ENCODE measurements at places on chromosomes 5 and 9.

GRCh38 chr9:37954581-37954981 lies 50.7 kb upstream of the SLC25A51 start:
- no peak for DNase-seq

GRCh38 chr9:35617548-35617947 lies 665 bp downstream of the CD72 start:
- DNase-seq: no peak

GRCh38 chr5:148186248-148187003 lies 16.4 kb upstream of the SPINK6 start:
- no peak for DNase-seq

- no peak for DNase-seq
These were observed 261.1 kb upstream of the DAPK1 start for GRCh38 chr9:87236546-87236945.

DNA sequence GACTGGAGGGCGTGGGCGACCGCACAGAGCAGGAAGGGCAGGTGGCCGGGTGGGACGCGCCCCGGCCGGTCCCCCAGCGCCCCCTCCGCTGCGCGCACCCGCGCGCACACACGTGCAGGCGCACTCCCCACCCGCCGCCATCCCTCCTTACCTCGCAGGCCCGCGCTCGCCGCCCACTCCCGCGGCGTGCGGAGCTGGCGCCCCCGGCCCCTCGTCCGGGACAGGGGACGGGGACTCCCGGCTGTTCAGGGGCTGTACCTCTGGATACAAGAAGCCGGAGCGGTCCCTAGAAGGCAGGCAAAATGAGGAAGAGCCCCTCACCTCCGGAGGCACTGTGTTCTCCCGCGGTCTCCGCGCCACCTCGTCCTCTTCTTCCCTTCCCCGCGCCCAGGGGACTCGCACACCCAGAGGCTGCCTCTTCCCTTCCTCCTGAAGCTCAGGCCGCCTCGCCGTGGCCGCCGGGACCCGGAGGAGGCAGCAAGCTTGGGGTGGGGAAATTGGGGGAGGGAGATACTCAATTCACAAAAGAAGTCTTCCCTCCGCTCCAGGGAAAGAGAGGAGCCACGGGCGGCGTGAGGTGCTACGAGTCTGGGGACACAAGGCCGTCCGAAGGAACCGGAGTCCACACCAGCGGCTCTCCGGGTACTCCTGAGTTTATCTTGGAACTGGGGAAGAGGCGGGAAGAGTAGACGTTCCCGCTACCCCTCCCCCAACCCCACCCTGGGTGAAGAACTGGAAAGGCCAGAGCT lies 1.4 kb upstream of the GABRB2 start:
- no peak for DNase-seq

DNA sequence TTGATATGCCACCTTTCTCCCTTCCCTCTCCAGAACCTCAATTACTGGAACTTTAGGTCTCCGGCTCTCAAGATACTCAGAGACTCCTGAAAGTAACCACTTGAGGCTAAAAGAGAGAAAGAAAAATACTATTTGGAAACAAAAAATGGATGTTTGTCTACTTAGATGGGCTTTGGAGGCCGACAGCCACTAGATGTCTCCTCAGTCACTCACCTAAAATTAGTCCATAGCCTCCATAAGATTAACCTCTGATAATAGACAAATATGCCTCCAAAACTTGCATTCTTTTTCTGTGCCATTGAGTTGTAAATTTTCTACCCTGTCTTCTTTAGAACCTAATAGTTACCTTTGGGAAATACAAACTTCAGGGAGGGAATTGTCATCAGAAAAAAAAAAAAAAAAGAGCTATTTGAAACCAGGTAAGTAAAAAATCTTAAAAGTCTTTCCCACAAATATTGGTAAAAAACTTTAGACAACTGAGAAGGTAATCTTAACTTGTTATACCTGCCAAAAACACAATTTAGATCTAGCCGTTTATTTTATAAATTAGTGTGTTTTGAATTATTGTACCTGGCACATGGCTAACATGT lies 11.2 kb upstream of the PCDH1 start:
- DNase-seq: no peak

- no peak for DNase-seq
These were observed 47.3 kb upstream of the SUB1 start for GRCh38 chr5:32538031-32538547.

GRCh38 chr9:23278561-23278960 lies 547.5 kb downstream of the ELAVL2 start:
- no peak for DNase-seq

GRCh38 chr5:10701567-10702039 lies 59.4 kb downstream of the DAP start:
- DNase-seq: no peak

DNA sequence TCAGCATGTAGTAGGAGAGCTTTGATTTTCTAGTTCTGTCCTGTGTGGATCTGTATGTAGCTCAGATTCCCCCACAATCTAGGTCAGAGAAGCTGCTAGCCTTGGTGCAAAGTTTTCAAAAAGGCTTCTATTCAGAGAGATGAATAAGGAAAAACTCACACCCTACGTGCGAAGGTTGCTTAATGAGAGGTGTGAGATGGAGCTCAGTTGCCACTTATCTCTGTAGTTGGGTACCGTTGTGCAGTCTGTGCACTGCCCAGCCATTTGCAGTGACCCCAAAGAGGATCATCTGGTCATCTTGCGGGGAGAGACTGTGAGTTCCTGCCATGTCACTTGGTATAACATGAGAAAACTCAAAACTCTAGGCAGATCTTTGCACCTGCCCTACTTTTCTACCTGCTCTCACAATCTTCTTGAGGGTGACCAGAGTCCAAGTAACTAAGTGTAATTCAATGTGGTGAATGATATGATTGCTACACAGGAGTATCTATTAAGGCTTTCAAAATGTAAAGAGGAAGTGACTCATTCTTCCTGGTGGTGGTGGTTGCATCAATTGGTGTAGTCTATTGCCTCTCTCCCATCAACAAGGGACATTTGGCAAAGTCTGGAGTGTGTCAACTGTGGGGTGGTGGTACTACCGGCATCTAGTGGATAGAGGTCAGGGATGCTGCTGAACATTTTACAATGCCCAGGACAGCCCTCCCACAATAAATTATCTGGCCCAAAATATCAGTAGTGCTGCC lies 65.2 kb downstream of the TMC1 start:
- DNase-seq: no peak

- DNase-seq: no peak
These were observed 166.4 kb downstream of the SLF1 start for GRCh38 chr5:94784536-94785505.

All from activated CD8-positive, alpha-beta memory T cell treated with anti-CD3 and anti-CD28 coated beads for 48 hours (primary cell).